Left renal cortex interstitium (tissue), 4 donors: ENCODE measurements at places on chromosomes 6 and 20.

DNA sequence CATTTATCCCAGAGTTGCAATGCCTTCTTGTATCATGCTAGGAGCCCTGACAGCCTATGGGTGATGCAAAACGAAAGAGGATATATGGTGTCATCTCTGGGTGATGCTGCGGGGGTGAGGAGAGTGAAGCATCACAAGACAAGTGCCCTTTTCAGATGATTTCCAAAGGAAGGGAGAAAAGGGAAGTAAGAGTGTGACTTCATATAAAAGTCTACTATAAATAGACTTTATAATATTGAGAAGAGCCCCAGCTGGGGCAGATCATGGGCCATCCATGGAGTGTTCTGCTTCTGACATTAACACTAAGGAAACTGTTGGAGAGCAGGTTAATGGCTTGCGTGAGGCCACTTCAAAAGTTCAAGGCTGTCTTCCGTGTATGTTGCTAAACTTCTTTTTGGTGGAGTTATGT lies 4.4 kb downstream of the CD83 start:
- DNase-seq: no peak

GRCh38 chr6:4459032-4459431 lies 317.2 kb upstream of the CDYL start:
- DNase-seq: no peak

DNA sequence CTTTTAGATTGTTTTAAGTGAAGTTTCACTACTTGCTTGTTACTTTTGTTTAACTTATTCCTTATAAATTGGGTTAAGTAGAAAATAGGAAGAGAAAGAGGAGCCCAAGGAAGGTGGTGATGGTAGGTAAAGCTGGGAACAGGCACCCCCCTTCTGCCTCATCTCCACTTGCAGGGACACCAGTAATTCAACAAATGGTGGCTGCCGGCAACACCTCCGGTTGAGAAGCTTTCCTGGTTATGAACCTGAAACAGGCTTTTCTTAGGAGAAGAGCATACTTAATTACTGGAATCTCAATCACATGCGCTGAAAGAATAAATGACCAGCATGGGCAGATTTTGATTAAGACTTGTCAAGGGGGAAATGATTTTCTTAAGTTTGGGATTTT lies 158.9 kb upstream of the ZNF217 start:
- no peak for DNase-seq

- no peak for DNase-seq
Observed at GRCh38 chr6:21601339-21601923, 7.9 kb downstream of the SOX4 start.

DNA sequence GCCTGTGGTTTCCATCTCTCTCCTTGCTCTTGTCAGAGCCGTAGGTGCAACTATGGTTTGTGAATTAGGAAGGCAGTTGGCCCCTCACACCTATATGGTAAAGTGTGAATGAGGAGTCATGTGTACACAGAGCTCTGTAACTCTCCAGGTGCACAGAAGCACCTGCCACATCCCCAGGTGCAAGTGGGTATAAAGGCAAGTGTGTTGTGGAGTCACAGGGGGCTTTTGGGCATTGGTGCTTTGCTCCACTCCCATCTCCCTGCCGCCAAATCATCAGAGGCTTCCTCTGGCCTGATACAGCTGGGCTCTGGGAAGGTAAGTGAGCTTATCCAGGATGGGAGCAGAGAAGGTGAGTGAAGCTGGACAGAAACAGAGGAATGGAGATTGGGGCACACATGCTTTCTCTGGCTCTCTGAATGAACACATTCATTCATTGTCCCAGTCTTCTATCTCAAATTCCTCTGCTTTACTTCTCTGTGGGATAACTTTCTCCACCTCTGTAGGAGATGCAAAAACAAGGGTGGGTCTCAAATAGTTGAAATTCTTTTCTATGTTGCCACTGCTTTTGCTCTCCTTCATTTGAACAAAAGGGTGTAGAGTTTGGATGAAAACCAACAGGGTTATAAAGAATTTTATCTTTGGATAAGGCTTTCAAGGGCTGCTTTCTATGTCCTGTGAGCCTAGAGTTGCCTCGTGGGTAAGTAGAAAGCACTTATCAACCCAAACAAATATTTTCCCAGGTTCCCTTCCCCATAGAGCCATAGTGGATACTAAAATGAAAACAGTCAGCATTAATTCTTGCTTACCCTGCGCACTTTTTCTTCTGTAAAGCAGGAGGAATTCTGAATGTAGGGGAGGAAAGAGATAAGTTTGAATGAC lies 45.0 kb upstream of the RIPOR2 start:
- no peak for DNase-seq

DNA sequence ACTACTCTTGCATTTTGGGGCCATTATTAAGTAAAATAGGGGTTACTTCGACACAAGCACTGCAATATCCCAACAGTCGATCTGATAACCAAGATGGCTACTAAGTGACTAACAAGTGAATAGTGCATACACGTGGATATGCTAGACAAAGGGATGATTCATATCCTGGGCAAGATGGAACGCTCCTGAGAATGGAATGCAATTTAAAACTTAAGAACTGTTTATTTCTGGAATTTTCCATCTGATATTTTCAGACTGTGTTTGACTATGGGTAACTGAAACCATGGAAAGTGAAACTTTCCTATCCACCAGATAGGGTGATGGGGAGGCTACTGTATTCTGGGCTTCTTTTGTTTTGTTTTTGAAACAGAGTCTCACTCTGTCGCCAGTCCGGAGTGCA lies 66.5 kb downstream of the ILRUN start:
- DNase-seq: no peak

DNA sequence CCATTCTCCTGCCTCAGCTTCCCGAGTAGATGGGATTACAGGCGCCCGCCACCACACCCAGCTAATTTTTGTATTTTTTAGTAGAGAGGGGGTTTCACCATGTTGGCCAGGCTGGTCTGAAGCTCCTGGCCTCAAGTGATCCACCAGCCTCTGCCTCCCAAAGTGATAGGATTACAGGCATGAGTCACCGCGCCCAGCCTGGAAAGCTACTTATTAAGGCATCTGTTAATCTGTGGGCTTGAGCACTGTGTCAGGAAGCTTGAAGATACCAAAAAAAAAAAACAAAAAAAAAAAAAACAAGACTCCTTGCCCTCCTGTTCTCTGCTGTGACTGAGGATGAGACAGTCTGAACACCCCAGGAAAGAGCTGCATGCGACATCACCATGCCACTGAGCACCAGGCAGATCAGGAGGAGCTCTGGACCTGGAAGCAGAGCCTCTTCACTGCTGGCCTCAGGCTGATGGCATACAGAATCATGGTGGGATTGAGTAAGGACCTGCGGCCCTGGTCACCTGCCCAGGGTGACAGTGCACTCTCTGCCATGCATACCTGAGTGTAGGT lies 166.5 kb upstream of the SNX9 start:
- DNase-seq: no peak

DNA sequence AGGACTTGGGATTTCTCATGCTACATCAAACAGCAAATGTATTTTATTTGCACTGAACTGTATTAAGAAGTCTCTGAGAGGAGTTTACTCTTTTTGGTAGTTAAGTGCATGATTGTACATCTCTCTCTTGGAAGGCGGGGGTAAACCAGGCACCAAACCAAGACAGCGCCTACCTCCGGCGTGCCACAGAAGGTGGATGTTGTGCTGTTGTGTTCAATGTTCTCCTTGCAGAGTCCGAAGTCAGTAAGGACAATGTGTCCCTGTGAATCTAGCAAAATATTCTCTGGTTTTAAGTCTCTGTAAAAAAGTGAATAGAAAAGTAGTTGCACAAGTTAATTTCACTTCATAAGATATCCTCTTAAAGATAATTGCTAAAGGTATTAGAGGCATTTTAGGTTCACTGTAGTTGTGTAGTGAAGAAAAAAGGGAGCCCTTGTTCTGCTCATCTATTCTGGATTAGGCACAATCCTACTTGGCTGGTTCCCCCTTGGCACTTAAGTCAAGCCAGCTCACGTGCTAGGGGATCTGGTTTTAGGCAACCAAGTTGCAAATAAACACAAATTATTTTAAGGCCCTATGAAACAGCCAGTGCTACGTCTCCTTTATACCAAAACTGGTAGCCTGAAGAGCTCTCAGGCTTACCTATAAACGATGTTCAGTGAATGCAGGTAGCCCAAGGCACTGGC lies 119.7 kb upstream of the SLC2A12 start:
- no peak for DNase-seq

DNA sequence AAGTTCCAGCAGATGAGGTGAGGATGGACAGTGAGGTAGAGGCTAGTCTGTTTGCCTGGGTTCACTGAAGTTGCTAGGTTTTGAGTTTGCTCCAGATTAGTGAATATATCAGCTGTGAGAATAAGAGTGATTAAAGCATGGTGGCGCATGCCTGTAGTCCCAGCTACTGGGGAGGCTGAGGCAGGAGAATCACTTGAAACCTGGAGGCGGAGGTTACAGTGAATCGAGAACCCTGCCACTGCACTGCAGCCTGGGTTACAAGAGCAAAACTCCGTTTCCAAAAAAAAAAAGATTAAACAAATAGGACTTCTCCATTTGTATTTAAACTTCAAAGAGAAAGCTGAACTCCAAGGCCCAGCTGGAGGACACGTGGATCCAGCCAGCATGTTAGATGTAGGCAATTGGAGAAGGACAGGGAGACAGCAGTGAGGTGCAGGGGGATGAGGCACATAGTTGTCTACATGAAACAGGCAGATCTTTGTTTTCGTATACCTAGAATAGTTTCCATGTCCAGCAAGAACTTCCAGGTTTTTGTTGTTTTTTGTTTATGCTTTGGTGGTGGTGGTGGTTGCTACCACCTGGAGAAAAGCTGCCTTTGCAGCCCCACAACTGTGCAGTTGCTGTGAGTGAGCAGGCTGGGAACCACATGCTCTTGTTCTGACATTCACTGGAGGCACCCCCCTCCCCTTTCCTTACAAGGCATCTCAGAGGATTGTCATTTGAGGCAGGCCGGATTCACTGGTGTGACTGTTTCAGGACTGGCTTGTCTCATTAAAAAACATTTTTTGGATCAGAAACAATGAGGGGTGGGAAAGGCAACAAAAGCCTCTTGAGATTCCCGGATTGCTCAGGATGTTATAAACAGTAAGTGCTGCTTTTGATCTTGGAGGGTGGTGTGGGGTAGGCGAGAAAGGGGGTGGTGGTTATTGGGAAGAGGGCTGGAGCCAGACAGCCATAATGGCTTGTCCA lies 72.3 kb downstream of the JARID2 start:
- DNase-seq: no peak

DNA sequence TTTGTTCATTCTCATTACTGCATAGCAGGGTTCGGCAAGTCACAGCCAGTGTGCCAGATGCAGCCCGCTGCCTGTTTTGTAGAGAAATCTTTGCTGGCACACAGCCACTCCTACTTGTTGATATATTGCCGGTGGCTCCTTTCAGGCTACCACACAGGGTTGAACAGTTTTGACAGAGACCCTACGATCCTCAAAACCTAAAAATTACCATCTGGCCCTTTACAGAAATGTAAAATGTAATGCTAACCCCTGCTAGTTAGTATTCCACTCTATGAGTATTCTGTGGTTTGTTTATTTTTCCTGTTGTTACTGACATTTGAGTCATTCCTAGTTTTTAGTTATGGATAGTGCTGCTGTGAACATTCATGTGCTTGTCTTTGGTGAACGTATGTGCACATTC lies 11.5 kb downstream of the DHX35 start:
- no peak for DNase-seq

GRCh38 chr6:45808042-45808645 lies 207.5 kb downstream of the CLIC5 start:
- no peak for DNase-seq

- no peak for DNase-seq
Observed at GRCh38 chr6:34213772-34214171, 22.9 kb upstream of the HMGA1 start.

- no peak for DNase-seq
Observed at GRCh38 chr6:106444777-106445507, 84.4 kb downstream of the CRYBG1 start.

DNA sequence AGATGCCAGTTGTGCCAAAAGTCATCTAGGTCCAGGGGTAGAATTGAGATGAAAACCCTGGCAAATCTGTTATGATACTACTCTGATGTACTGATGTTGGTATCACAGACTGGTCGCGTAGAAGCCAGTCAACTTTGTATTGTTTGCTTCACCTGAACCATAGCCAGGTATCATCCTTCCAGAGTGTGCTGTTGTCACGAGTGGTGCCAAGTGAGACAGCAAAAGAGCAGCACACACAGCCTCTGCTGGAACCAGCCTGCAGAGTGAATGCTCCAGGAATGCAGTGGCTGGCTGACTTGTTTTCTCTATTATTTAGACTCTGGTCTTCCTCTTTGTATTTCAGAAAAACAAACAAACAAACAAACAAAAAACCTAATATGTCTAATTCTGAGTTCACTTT lies 209.5 kb upstream of the HEY2 start:
- no peak for DNase-seq

GRCh38 chr20:34874094-34874654 lies 1.5 kb upstream of the GGT7 start:
- DNase-seq: no peak

GRCh38 chr6:169801396-169802160 lies 50.2 kb downstream of the ERMARD start:
- no peak for DNase-seq

GRCh38 chr6:170143401-170144150 lies 147.3 kb downstream of the DLL1 start:
- no peak for DNase-seq

DNA sequence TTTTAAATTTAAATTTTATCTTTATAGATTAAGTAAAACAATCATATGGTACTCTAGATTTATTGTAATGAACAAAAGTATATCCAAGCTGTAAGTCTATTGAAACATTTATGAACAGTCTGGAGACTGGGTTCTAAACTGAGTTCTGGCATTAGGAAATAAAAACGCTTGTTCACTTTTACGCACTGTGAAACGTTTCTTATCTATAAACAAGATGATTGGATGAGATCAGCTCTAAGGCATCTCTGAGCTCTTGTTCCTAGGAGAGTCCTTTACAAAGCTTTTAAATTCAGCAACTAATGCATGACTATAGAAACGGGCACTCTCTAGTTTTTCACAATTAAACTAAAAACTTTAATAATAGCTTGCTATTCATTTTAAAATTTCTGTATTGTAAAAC lies 6.8 kb downstream of the HUS1B start:
- DNase-seq: no peak

DNA sequence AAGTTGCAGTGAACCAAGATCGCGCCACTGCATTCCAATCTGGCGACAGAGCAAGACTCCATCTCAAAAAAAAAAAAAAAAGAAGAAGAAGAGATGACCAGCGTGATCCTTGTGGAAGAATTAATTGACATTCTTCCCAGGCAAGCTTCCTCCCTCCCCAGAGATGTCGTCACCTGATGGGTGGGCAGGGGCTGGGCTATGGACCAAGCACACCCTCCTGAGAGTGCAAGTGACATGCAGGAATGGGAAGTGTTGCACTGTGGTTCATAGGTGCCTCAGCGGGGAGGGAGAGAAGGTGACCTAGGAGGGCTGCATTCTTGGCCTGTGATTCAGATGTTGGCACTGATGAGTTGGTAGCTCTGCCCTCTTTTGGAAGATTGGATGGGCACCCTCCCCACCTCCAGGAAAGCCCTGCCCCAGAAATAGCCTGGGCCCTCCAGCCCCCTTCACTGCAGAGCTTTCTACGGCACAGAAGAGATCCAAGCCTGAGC lies 37.8 kb downstream of the TAF8 start:
- DNase-seq: no peak

GRCh38 chr6:30515944-30516753 lies 26.8 kb downstream of the HLA-E start:
- peak; percentile 78 for DNase-seq
